Glutamatergic neuron (in vitro differentiated cells): ENCODE measurements at places on chromosomes 7 and 10. TPM values are rescaled to one million over a fixed set of nuclear protein-coding genes. Genes with fewer than 3 reads are reported as not detected.

The ZFYVE27 gene
- 48.5 TPM for total RNA-seq

The PRLHR gene
- total RNA-seq, result 0.22 TPM

The MYH16 gene
- total RNA-seq, result not detected

The MSS51 gene
- 3.5 TPM for total RNA-seq

The SUPV3L1 gene
- total RNA-seq, result 45.0 TPM

The PLXDC2 gene
- total RNA-seq, result 3.9 TPM

The CDK1 gene
- 10.4 TPM for total RNA-seq

The ECD gene
- 31.3 TPM for total RNA-seq

The SPDYE9 gene
- 0.25 TPM for total RNA-seq

The PTF1A gene
- not detected for total RNA-seq

The SSC4D gene
- total RNA-seq, result 6.1 TPM

The STX1A gene
- total RNA-seq, result 119 TPM

The TUBB8 gene
- total RNA-seq, result 1.1 TPM

The SH2B2 gene
- total RNA-seq, result 11.6 TPM

The H2BK1 gene
- not detected for total RNA-seq

The NEURL1 gene
- 3.1 TPM for total RNA-seq

The SPACDR gene
- 1.7 TPM for total RNA-seq
